ENCODE measurements at places on chromosomes 7 and 10.

GRCh38 chr10:132406181-132406580 lies 9.2 kb downstream of the PWWP2B start:
- DNase-seq = no peak

DNA sequence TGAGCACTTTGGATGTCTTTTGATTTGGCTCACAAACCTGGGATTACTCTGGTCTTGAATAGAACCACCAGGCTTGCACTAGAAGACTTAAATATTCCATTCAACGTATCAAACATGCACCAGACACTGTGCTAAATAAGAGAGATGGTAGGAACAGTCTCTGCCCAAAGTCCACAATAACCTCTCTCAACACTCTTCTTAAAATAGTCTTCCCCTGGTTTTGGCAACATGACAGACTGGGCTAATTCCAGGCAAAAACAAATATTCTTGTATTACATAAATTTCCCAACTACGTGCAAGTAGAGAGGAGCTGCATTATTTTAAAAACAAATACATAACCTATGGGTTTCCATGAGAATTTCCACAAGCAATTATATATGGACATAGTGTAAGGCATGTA lies 64.8 kb upstream of the PAPSS2 start:
- DNase-seq = no peak

DNA sequence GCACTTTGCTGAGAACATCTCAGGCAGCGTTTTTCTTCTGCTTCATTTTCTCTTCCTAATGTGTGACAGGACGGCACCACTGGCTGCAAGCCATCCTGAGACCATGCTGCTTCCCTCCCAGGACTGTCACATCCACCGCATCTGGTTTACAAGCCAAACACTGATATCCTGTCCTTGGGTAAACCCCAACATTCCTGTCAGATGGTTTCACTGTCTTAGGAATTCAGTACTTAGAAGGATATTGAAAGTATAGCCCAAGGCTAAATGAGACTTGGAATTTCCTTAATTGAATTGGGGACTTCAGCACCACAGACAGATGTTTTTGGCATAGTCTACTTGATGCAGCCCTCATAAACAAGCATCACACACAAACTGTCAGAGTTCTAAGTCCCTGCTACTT lies 74.2 kb upstream of the PLXNA4 start:
- DNase-seq = no peak

DNA sequence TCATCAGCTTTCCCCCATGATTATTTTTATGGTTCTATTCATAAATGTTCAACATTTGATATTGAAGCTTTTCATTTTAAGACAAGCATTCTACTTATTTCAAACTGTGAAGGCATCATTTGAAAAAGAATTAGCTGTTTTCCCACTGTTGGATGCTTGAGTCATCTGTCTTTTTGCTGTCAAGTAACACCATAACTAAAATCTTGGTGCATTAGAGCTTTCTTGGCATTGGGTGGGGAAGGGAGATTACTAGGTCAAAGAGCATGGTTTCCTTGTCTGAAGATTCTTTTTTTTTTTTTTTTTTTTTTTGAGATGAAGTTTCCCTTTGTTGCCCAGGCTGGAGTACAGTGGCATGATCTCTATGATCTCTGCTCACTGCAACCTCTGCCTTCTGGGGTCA lies 68.5 kb downstream of the CTBP2 start:
- DNase-seq = no peak

- DNase-seq = no peak
Measured at GRCh38 chr10:131899695-131900349, 986 bp upstream of the PPP2R2D start.

- no peak for DNase-seq
Measured at GRCh38 chr7:66847879-66848790, 72.9 kb upstream of the TMEM248 start.

DNA sequence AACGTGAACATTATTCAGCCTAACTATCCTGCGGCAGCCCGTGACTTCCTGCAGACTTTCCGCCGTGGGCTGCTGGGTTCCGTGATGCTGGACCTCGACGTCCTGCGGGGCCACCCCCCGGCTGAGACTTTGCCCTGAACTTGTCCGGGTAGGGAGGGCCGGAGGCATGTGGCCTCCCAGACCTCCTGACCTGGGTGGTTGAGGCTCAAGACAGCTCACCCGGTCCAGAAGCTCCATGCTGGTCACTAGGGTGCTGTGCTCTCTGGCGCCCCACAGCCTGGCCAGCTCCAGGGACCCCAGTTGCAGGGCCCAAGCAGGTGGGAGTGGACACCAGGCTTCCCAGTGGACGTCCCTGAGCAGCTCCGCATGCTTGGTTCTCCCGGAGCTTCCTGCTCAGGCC lies 4.4 kb downstream of the SPRN start:
- no peak for DNase-seq

DNA sequence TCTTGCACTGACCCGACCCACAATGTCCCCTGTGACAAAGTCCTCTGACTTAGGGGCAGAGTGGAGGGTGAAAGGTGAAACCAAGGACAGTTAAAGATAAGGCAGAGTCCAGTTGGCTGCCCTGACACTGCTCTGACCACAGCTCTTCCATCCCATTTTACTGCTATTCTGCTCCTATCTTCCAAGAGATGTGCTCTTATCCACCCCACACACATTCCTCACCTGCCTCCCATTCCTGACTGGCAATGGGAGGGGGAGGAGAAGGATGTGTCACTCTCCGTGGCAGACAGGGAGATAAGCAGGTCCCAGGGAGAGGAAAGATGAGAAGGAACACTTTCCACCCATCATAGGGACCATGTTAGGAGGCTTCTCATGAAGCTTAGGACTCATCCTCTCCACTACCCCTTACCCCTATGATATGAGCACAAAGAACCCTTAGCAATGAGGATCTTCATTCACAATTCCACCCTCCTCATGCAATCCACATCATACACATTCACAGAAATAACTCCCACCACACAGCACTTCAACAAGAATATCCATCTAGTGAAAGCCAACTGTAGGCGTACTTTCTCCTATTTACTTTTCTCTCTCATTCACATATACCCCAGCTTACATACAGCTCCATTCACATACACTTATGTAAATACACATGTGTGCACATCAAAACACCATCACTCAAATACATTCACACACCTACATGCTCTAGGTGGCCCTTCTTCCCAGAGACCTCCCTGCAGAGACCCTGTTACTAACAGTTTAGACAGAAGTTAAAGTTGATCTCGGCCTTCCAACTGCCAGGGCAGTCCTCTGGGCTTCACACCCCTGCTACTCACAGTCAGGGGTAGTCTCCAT lies 6.6 kb downstream of the SYNPO2L start:
- DNase-seq = no peak

DNA sequence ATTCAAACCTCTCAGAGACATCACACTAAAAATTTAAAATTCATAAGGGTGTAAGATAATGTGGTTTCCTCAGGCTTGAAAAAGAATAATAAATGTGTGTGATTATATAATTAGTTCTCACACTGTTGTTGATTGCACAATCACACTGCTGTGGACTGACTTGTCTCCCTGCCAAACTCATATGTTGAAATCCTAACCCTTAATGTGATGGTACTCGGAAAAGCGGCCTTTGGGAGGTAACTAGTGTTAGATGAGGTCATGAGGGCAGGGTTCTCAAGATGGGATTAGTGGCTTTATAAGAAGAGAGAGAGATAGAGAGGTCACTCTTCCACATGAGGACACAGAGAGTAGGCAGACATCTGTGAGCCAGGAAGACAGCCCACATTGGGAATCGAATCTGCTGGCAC lies 128.5 kb upstream of the COL1A2 start:
- no peak for DNase-seq

DNA sequence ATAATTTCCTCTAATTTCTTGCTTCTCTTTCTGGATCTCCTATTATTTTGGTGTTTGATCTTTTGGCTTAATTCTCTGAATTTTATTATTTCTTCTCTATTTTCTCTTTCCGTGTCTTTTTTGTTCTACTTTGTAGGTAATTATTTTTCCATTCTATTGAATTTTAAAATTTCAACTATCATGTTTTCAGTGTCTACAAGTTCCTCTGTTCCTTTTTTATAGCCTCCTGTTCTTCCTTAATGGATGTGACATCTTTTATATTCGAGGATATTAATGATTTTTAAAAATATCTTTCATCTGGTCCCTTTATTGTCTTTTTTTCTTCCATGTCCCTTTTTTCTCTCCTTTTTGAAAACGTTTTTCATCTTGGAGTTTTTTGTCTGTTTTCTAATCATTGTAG lies 11.1 kb downstream of the CDC123 start:
- no peak for DNase-seq

DNA sequence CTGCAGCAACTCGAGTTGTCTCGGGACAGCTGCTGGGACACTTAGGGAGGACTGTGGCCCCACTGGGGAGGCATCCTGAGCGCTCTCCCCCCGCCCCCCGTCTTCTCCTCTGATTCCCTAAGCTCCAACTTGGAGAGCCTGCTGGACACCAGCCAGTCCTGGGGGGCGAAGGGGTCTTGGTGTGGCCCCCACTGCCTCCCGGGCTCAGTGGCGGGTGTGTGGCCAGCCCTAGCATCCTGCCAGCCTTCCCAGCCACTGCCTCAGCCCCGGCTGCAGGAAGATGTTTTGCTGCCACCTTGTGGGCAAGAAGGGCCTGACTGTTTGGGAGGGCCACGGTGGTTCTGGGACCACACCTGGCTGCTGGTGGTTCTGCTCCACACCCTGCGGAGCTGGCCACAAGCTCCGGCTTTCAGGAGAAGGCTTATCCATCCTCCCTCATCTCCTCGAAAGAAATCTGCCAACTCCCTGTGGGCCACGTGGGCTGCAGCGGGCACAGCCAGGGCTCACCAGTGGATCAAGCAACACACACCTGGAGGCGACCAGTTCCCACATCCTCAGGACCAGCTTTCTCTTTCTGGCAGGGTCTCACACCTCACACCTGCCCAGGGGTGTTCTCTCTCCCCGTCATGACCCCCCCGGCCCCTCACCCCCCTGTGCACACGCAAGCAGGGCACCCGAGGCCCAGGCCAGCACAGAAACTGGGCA lies 24.8 kb downstream of the AGAP3 start:
- no peak for DNase-seq

DNA sequence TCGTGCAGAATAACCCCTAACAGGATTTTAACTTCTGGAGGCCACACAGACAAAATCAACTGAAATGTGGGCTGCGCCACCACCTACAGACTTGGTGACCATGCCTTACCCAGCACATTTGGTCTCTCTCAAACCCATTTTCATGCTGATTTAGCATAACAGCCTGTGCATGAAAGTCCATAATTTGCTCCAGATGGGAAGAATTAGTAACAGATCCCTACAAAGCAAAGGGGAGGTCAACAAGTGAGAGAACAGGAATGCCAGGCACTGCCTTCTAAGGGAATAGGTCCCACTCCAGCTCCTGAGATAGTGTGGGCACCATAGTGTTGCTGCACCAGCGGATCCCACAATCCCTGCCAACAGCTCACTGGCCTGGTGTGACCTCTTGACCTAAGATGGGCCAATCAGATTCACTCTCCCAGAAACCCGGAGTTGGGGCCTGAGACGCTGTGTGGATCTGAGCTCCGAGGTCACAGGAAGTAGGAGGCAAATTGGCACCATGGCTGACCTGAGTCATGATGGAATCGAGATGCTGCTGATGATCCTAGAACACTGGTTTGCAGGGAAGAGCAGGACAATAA lies 32.4 kb downstream of the SLIT1 start:
- no peak for DNase-seq

- DNase-seq = no peak
Measured at GRCh38 chr7:64888561-64888900, 14.5 kb upstream of the ZNF273 start.

- DNase-seq = no peak
Measured at GRCh38 chr10:24041834-24042233, 167.1 kb upstream of the KIAA1217 start.

DNA sequence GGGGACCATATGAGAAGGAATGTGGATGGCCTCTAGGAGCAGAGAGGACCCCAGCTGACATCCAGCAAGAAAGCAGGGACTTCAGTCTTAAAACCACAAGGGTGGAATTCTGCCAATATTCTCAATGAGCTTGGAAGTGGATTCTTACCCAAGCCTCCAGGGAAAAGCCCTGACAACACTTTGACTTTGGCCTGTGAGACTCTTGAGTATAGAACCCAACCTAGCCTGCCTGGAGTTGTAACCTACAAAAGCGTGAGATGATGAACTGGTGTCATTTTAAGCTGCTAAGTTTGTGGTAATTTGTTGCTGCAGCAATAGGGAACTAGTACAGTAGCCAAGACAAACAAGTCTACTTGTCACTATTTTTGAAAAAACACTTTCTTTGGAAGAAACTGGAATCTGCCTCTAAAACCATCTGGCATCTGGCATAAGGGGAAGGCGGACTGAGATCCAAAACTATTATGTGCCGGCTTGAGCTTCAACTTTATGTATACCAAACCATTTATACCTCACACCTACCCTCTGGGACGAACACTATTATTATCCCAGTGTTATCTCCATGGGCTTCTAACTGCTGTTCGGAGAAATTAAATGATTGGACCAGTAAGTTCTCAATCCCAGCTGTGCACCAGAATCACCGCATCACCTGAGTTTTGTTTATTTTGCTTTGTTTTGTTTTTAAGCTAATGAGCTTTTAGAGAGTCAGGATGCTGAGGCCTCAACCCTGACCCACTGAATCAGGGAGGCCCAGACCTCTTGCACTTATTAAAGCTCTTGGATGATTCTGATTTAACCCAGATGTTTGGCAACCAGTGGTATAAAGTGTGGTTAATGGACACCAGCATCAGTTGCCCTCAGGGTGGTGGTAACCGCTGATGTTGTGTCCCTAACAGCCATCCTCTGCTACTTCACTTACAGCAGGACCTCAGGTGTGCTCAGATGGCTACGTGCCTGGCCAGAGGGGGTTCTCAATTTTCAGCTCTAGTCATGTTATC lies 83.0 kb downstream of the C1GALT1 start:
- DNase-seq = no peak

GRCh38 chr10:70523057-70523456 lies 44.5 kb downstream of the PALD1 start:
- DNase-seq = peak; percentile 50

DNA sequence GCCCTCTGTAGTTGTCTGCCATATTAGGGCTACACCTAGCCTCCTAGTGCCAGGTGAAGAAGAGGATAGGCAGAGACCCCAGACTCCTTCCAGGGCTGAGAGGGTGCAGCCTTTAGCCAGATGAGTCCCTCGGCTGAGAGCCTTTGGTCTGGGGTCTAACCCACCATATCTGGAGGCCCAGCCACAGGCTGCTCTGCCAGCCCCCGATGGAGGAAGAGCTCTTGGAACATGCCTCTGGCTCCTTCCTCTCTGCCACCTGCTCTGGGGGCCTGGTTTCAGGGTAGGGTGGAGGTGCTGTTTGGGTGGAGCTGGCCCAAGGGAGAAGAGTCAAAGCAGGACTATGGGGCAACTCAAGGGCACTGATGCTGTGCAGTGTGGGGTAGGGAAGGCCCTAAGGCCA lies 1.4 kb downstream of the LRRC18 start:
- DNase-seq = no peak

All from renal cortex interstitium (tissue), 15 donors.